ENCODE measurements at places on chromosomes 5 and 9.

GRCh38 chr5:141272906-141273305 lies 27.7 kb downstream of the PCDHB15 start:
- no peak for DNase-seq

GRCh38 chr9:113872485-113873143 lies 3.5 kb upstream of the ZNF618 start:
- no peak for DNase-seq

DNA sequence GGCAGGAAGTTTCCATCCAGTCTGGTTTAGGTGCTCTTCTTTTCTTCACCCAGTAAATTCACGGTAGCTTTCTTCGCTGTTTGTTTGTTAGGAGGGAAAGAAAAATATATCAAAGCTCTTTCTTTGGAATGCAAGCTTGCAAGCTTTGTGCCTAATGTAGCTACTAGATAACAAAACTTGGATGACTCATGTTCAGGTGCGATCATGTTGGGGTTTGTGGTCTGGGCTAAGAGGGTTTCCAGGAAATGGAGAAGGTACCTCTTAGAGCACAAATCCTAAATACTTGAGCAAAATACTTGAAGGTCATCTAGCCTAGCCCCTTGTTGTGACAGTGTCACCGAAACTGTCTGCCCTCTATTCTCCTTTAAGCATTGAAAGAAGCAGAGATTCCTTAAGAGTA lies 17.7 kb downstream of the SRP19 start:
- DNase-seq = no peak

DNA sequence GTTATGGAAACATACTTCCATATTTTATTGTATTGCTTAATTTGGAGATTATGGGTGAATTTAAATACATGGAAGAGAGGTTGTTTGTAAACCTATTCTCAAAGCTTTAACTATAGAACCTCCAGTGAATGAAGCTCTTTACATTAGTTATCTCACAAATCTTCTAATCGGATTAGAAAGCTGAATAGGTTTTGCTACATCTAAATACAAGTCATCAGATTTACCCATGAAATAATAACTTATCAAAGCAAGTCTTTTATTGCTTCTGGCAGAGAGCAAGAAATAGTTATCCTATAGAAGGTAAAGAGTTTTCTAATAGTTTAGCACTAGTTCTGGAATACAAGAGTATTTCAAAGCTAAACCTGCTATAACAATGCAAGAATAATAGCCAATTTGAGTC lies 104.4 kb upstream of the SREK1 start:
- no peak for DNase-seq

DNA sequence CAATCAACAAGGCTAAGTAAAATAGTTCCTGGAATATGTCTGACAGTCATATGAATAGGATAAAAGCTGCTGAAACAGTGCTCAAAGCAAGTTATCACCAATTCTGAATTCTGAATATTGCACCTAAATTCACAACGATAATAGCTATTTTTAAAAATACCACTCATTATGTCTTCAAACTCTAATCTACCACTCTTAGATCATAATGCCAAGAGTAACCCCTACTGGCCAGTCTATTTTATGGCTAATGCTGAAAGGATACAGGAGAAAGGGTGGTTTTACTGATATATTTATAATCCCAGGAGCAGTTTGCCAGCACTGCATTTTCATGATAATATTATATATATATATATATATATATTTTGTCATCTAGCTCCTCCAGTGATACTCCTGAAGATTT lies 232.8 kb downstream of the PDE4D start:
- no peak for DNase-seq

DNA sequence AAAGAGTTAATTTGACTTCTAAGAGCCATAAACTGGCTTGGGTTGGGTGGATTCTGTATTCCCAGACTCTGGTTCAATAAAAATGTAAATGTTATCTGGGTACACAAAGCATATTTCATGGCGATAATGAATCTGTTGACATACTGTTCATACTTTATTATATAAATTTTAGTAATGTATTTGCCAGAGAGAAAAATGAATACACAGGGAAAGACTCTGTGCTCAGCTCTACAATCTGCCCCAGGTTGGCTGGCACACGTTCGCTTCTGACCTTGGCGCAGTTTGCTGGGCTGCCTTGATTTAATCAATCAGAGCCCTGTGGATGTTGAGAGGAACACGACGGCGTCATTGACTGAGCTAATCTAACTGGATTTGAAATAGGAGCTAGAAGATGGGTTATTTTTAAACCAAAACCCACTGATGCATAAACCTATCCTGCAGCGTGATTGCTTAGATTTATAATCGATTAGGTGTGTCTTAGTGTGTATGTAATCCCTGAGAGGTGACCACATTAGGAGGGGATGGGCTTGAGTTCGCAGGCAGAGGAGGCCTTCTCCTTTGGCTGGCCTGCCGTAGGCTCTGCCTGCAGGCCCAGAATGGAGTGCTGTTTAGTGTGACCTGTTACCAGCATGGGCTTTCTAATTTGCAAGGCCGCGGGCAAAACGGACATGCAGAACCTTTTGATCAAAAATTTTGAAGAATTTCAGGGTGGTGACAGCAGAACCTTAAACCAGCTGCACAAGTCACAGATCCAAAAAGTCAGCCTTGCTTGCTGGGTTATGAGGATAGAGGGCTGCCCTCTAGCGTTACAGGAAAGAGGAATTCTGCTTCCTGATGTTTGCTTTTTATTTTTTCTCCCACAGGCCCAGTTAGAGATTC lies 3.9 kb upstream of the ADCY2 start:
- peak; percentile 69 for DNase-seq

DNA sequence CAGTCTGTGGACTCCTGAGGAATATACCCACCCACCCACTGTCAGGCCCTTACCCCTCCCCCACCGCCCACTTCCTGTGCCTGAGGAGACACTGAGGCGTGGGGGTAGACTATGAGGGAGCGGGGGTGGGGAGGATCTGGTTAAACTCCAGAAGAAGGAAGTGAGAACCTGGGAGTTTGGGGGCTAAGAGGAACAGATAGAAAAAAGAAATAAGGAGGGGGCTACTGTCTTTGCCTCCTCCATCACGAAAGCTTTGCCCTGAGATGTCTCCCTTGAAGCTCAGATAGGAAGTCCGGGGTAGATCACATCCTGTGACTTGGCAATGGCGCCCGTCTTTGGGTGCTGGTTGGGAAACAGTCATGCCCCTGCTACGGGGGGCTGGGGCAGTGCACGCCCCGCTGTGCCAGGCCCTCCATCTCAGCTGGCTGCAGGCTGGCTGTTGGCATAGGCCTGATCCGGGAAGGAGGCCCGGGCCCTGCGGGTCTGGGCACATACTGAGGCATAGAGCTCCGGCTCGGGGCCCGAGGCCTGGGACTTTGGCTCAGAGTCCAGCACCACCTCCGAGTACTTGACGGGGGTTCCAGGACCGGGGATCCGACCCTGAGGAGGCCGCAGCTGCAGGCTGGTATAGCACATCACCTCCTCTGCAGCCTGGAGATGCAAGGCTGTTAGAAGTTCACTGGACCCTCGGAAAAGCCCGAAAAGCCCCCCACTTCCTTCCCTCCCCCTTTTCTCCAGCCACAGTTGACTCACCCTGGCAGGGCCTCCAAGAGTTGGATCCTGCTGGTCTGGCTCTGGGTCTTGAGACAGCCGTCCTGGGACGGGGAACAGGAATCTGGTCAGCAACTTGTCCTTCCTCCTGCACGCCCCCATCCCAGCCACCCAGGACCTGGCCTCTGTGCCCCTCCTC lies 1.0 kb downstream of the SIT1 start:
- DNase-seq = no peak

DNA sequence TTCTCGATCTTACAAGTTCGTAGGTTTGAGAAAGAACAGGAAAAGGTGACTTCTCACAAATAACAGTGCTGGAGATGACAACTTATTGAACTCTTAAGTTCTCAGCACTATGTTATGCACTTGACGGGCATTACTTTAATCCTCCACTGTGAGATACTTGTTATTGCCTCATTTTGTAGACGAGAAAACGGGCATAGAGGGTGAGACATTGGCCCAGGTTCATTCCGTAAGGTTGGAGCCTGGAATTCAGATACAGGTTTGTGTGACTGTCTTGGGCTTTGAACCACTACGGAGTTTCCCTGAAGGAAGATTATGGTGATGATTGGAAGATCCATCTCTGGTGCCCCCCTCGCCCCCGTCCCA lies 657 bp downstream of the MAT2B start:
- no peak for DNase-seq

DNA sequence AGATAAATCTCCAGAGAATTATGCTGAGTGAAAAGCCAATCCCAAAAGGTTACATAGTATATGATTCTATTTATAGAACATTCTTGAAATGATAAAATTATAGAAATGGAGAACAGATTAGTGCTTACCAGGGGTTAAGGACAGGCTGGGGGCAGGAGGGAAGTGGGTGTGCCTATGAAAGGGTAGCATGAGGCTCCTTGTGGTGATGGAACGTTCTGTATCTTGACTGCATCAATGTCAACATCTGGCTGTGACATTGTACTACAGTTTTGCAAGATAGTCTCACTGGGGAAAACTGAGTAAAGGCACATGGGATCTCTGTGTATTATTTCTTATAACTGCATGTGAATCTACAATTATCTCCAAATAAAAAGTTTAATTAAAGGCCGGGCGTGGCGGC lies 22.3 kb downstream of the ORM2 start:
- no peak for DNase-seq

DNA sequence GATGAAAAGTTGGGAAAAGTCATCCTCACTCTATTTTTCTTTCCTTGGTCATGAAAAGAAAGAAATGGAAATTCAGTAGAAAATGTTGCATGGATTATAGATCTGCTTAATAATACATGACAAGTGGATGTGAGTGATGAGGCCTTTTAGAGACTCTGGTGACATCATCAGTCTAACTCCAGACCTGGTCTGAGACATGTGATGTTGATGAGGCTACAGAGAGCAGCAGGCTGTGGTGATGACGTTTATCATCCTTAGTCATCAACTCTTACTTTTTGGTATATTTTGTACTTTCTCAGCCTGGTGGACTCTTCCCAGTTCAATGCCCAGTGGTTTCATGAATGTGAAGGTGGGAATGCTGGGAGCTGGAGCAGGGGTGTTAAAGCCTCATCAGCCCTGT lies 116.4 kb downstream of the TTLL11 start:
- no peak for DNase-seq

DNA sequence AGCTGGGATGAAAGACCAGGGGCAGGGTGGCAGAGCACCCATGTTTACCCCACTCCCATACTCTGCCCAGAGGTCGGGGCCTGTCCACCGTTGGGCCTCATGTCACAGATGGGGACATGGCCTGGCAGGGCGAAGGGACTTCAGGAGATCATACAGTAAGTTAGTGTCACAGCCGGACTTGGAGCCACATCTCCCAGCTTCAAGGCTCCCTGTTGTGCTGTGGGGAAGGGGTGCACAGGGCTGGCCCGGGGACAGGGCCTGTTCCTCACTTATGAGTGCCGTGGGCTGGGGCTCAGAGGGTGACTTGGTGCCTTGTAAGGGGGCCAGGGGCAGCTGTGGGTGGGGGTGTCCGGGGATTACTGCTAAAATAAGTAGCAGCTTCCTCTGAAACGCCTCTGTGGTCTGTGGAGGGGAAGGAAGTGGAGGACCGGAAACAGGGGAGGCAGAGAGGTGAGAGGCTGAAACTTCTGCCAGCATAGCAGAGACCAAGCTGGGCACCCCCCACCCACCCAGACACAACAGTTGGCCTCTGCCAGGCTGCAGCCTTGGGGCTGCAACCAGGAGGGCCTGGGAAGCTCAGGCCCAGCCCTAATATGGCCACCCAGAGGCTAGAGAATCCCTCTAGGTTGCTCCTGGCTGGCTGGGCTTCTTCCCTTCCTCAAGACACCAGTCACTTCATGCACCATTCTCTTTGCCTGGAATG lies 41.1 kb upstream of the NEK6 start:
- DNase-seq = no peak

- peak; percentile 24 for DNase-seq
These were observed 188.2 kb downstream of the ARRDC3 start for GRCh38 chr5:91194824-91195381.

DNA sequence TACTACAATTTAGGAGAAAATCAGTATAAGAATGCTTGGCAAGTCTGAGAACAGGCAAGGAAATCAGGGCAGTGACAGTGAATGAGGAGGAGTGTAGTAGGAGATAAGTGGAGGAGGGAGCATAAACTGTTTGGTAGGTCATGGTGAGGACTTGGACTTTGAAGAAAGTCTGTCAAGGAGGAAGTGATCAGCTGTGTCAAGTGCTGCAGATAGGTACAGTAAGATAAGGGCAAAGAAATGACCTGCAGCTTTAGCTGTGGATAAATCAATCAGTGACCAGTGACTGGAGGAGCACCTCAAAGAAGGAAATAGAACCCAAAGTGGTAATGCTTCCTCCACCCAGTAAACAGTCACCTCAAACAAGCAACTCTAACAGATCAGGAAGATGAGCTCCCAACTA lies 106.3 kb downstream of the RAPGEF6 start:
- DNase-seq = no peak

DNA sequence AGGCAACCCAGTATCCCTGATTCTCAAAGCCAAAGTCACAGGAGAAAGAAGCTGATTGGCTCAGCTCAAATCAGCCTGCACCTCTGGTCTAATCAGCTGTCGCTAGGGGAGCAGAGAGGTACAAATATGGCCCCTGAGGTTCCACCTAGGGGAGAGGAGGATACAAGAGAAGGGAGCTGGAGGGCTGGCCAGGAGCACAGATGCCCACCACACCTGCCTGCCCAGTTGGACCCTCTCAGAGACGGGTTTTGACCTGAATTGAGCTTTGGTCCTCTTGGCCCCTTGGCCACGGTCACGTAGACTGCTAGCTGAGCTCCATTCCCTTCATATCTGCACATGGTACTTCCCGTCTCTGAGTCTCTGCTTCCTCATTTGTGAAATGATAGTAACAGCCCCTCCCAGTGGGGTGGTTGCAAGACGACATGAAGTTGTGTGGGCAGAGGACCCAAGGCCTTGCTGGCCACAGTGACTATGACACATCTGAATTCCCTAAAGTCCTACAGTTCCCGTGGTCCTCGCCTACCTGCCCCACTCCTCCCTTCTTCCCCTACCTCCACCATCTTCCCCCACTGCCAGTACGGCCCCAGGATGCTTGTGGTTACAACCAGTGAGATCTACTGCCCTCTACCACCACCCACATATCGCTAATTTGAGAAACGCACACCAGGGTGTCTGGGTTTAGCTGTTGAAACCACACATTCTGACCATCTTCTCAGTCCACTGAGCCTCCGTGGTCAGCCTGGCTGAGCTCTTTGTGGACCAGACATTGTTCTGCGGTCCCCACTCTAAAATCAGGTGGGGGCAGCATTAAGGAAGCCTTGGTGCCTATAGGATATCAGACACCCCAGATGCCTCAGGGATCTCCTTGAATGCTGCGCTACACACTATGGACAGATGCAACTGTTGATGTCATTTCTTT lies 60.3 kb upstream of the NEK6 start:
- DNase-seq = no peak

All from DMS153 (cell line).